Activated CD4-positive, CD25-positive, alpha-beta regulatory T cell treated with anti-CD3 and anti-CD28 coated beads, Interleukin-2, amount 50 U/mL, for 16 hours (primary cell): ENCODE measurements at places on chromosomes 2 and 18.

- no peak for DNase-seq
Measured at GRCh38 chr2:63712748-63713147, 124.0 kb downstream of the MDH1 start.

GRCh38 chr2:1972948-1973347 lies 228.6 kb upstream of the PXDN start:
- no peak for DNase-seq

DNA sequence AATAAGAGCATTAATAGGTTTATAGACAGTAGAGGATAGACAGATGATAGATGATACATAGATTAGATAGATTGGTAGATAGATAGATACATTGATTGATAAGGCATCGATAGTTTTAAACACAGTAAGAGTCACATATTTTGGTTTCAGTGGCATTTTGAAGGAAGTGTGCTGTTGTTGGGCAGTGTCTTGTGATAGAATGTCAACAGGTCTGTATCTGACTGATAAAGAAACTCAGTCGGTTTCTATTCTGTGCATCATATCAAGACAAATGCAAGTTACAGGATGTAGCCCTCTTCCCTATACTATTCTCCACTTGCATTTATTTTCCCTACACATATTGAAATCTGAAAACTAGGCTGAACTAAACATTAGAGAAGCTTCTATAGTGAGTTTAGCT lies 1229.0 kb upstream of the ZEB2 start:
- DNase-seq = no peak

- no peak for DNase-seq
Measured at GRCh38 chr2:199581935-199582360, 124.2 kb upstream of the SATB2 start.

DNA sequence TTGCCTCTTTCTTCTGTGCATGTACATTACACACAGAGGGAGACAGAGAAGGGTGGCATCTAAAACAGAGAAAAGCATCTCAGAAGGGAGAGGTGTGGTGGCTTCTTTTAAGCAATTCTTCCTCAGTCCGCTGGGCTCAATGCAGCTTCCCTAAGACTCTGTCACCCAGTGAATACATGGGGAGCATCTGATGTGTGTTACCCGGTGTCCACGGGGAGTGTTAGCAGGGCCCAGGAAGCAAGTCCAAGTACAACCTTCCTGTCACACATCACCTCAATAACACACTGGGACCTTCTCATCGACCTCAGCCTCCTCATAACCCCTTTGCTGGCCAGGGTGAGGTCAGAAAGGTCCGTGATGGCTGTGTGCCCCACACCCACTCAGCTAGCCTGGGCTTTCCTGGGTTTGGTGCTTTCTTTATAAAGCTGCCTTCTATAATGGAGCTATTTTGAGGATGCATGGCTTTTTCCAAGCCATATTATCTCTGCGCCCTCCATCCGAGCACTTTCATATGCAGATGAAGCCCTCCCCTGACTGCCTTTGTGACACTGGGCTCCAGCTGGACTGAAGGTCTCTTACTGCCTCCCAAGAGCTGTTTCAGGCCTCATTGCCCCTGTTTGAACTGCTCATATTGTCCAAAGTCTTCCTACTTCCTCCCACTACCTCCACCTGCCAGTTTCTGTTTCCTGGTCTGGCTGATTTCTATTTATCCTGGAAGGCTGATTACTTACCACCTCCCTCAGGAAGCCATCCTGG lies 21.4 kb downstream of the TNFRSF11A start:
- no peak for DNase-seq

GRCh38 chr18:57839942-57840381 lies 36.8 kb upstream of the ATP8B1 start:
- DNase-seq = no peak

GRCh38 chr2:105416156-105416555 lies 17.3 kb upstream of the FHL2 start:
- DNase-seq = no peak

- no peak for DNase-seq
Measured at GRCh38 chr18:46340716-46341115, 236.5 kb downstream of the HAUS1 start.

DNA sequence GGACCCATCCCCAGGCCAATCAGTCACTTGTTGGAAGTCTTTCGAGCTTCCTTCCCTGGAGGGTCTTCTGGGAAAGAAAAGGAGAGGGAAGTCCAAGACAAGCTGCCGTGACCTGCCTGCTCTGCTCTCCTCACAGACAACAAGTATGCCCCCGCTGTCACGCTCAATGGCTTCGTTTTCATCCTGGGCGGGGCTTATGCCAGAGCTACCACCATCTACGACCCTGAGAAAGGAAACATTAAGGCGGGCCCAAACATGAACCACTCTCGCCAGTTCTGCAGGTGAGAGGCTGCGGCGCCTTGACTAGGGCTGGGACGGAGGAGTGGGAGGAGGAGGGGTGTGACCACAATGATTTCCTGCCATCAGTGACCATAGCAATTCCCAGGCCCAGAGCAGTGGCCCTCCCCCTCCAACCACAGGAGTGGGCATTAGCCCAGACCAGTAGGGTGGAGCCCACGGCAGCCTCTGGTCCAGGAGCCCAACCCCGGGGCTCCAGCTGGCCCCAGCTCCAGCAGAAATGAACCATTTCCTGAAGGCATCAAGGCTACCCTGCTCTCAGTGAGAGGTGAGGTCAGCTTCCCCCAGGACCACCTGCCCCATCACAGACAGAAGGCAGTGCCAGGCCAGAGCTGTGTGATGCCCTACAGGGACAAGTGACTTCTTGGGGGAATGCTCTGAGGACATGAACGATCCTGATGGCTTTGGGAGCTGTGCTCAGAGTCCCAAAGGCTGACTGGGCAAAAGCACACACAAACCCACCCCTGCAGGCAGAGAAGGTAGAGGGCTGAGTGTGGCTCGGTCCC lies 223.1 kb downstream of the ATAD2B start:
- no peak for DNase-seq

- no peak for DNase-seq
Measured at GRCh38 chr2:75326645-75327044, 127.3 kb upstream of the TACR1 start.

DNA sequence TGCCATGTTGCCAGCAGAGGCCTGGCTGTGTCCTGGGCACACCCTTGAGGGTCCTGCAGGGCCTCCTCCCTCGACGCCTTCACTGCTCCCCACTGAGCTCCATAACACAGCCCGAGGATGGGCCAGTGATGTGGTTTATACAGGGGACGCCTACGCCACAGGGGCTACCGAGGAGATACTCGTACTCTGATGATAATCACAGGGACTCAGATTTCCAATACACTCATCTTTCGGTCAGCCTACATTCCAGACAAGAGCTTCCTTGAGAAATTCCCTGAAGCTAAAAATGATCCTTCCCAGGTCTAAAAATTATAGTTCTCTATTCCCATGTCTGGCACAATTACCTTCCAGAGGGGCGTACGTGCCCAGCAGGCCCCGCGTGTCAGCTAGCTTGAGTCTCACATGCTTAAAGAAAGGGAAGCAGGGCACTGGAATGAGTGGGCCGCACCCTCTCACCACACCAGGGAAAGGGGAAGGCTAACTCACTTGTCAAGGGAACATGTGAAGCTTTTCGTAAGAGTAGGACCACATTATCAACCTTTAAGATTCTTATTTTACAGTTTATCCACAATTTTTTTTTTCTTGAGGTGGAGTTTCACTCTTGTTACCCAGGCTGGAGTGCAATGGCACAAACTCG lies 159.5 kb upstream of the NDUFV2 start:
- no peak for DNase-seq

GRCh38 chr2:110170102-110170501 lies 34.7 kb downstream of the NPHP1 start:
- no peak for DNase-seq

GRCh38 chr2:225600444-225600843 lies 200.9 kb downstream of the NYAP2 start:
- DNase-seq = no peak

DNA sequence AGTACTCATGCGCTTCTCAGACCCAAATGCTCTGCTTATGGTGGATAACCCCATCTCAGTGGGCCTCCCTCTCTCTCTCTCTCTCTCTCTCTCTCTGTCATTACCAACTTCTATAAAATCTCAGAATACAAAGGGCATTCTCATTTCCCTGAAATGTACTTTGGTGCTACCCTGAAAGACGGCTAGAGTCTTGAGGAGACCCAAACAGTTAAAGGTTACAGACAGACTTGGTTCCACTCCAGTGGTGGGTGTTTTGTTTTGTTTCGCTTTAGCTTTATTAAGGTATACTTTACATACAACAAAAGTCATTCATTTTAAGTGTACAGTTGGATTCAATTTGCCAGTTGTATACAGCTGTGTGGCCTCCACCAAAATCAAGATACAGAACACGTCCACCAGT lies 60.9 kb downstream of the BCL11A start:
- no peak for DNase-seq
